Right ventricle myocardium superior (tissue), 1 donor: ENCODE measurements at places on chromosomes 16 and 17. TPM values are rescaled to one million over a fixed set of nuclear protein-coding genes. Genes with fewer than 3 reads are reported as not detected.
A peak's percentile ranks its signal among the peaks of the same experiment; 100 is the strongest.

GRCh38 chr17:48995974-48996721 is 1.0 kb upstream of the IGF2BP1 start:
- DNase-seq = no peak

DNA sequence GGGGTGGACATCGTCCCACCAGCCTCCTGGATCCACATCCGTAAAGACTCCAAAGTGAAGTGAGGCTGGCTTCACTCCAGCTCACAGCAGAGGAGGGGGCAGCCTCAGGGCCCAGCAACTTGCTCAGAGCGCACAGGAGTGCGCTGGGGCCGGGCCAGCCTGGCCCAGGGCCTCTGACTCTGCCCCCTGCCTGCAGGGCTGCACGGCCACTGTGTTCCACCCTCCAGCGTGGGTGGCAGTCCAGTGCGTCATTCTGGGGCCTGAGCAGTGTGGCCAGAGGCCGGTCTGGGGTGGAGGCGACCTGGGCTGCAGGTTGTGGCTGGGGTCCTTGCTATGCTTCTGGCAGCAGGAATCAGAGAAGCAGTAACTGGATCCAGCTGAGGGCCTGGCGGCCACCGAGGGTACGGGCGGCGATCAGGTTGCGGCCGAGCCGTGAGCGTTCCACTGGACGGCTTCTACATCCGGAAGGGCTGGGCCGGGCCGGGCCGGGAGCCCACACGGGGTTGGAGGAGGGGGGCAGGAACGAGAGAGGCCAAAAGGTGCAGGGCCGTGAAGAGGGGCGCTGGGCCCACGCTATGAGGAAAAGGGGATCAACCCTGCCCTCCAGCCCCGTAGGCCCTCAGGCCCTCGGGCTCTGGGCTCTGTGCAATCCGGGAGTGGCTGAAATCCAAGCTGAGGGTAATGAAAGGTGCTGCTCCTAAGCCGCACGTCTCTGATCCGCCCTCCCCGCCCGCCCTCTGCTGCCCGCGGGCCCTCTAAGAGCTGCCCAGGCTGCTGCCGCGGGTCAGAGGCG is at the start of gene FSCN2:
FSCN2 (plus strand) TSS at position 787 of the 793 bp plus-strand sequence. CDS start 155 bp downstream, outside the sequence.
- DNase-seq = no peak

KRTAP4-1 gene
- total RNA-seq = not detected

- no peak for DNase-seq
Measured at GRCh38 chr17:14604591-14605266, 303.8 kb downstream of the HS3ST3B1 start.

KCNH4 gene
- total RNA-seq = 0.13 TPM

FLOT2 gene
- total RNA-seq = 101 TPM

UTS2R gene
- total RNA-seq = 0.81 TPM

DNA sequence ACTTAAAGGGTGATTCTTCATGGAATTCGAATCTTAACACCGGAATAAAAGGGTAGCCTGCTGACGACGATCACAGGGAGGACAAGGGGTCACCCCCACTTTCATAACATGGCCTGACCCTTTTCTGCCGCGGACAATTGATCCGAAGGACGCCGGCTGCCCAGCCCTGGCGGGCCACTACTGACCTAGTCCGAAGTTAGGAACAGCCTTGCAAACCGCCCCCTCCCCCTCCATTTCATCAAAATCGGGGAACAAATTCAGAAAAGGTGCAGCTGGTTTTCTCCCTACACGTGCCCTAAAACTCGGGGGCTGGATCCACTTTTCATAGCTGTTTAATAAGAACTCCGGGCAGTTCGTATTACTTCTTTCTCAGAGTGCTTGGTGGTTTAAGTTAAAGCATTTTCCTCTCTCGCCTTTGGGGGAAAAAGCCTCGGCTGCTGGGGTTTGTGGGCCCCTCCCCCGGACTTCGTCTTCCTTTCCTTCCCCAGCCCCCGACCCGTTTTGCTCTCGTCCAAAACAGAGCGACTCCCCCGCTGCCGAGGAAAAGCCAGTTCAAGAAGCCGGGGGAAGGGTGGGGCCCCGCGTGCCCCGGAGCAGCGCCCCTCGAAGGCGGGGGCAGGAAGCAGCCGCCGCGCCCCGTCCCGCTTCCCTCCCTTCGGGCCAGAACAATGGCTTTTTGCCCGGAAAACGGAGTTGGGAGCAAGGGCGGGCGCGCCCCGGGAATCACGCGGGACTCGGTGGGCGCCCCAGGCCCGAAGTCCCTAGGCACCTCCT is 641 bp upstream of the CBX2 start:
- peak; percentile 76 for DNase-seq

DNA sequence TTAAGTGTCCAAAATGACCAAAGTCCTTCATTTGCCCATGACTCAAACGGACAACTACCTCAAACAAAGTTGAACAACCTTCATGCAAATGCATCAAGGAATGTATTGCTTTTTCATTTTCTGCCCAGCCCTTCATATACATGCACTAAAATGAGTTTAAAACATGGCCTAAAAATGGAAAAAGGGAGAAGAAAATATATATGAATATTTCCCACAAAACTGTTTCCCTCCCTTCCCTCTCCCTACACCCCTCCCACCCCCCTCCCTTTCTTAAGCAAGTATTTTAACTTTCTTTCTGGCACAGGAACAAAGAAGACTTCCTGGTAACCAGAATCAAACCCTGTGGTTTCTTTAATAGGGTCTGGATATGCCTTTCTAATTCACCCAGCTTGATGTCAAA is 5.5 kb upstream of the FBXL20 start:
- no peak for DNase-seq

- DNase-seq = peak; percentile 79
Measured at GRCh38 chr17:49548506-49549310, 27.0 kb upstream of the NXPH3 start.

DNA sequence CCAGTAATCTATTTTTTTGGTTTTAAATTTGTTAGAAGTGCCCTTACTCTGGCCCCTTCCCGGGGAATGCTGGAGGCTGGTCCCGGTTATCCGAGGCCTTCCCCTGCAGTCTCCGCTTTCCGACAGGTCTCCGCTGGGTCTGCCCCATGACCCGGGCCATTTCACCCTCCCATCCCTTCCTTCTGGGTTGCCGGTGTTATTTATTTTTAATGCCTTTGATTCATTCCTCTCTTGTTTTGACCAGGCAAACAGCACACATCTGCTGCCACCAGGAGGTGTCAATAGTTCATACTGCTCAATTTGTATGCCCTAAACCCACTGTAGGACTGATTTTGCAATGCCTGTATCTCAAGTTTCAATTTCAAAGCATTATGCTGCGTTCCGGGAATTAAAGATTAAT is 113.2 kb upstream of the IRX5 start:
- no peak for DNase-seq

KIF18B gene
- total RNA-seq = 1.8 TPM

DNA sequence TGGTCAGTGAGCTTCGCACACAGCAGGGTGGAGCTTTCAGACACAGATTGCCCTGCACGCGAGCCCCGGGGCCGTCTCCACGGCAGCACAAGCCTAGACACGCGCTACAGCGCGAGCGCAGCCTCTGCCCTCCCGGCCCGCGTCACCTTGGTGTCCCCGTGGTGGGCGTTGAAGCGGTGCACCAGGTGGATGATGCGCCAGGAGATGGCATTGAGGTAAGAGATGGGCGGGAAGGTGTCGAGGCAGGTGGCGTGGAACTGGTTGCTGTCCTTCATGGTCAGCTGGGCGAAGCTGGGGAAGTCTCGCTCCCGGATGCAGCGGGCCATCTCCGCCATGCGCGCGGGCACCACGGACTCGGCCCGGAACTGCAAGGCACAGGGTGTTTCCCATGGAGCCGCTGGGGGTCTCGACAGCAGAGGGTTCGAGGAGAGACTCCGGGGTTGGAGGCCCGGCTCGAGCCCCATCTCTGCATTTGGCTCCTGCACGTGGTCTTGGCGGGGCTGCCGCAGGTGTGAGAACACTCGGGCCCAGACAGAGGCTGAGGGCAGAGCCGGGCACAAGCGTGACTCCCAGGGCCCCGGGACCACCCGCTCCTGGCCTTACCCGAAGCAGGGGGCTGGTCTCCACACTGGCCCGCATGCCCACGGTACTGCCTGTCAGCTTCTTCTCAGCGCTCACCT is 4.3 kb upstream of the CYBA start:
- no peak for DNase-seq

DNA sequence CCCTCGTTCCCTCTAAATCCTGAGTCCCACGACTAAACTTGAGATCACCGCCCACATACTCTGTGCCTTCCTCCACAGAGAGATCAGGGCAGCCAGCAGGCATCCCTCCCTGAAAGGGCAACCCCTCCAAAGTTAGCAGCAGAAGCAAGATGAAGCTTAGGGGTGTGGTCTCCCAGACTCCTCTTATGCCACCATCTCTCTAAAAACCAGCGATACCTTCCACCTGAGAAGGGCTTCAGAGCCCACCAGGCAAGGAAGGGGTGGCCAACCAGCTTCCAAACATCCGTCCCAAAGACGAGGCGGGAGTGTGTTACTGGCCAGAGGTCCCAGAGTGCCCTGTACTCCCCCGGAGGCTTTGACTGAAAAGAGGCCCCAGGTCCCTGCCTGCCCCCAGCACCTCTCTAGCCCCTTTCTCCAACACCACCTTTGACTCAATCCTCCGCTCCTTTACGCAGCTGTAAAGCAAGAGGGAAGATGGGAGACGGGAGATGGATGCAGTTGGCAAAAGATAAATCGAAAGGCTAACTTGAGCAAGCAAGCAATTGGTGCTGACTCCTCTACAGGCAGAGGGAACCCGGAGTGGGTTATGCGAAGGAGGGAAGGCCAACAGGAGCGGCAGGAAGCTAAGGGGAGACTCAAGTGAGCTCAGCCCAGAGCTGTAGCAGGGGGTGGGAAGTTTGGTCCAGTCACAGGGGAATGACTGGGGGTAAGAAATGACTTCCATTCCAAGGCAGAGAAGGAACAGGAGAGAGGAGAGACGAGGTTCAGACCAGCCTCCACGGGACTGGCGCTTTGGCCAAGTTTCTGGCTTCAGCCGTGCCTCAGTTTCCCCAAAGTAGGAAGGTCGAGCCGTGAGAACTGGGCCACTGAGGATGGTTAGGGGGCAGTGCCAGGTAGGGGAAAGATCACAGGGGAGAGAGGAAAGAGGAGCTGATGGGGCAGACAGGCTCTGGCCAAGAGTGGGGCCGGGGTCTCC is 1.0 kb downstream of the ST3GAL2 start:
- no peak for DNase-seq

GRCh38 chr17:57340160-57340981 is 84.0 kb downstream of the MSI2 start:
- no peak for DNase-seq

DNA sequence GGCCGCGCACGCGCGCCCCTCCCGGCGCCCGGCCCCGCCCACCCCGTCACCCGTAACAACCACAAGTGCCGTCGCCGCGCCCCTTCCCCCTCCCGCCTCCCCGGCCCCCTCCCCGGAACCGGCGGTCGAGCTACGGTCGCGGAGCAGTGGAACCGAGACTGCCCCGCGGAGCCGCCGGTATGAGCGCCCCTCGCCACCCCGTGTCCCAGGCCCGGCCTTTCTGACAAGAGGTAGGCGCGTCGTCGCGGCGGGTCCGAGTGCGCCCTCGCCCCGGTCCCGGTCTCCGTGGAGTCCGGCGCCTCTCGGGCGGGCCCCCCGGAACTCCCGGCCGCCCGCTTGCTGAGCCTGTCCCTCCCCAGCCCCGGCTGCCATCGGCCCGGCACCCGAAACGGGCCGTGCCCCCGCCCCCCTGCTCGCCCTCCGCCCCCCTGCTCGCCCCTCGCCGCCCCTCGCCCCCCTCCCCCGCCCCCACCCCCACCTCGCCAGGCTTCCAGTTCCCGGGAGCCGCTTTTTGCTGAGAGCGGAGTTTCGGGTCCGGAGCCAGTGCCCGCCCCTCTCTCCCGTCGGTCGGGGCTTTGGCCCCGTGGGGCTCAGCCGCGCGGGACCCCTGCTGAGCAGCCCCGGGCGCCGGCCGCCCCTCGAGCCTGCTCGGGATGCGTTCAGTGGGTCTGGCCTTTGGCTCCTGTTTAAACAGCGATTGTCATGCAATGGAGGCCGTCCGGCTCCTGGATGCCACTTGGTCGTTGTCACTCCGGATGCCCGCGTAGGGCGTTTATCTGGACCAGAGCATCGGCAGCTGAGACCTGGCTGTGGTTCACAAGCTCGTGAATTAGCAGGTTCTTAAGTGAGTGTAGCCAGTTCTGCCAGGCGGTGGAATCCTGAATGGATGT is at the start of gene SEC14L1:
SEC14L1 (plus strand) TSS at position 92 of the 890 bp plus-strand sequence. CDS start 2,628 bp downstream, outside the sequence.
- peak; percentile 65 for DNase-seq

DNA sequence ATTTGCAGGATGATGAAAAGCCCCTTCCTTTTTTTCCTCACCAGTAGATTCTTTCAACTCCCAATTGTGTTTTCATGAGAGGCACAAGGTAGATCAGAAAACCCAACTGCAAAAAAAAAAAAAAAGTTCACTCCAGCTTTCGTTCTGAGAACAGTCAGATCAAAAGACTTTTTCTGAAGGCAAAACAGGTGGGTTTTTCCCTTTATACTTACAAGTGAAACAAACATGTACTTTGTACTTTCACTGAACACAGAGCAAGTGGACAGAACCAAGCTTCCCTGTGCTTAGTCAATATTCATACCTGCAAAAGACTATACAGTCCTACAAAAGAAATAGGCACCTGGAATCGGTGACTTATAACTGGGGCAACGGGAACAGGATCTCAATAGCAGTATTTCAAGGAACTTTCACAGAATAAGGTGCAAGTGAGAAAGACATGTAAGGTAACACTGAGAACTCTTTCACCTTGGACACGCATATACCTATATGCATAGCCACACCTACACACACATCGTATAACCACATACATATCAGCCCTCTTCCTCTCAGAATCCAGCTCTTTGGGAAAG is 54.1 kb downstream of the TOX3 start:
- no peak for DNase-seq

GRCh38 chr17:10025976-10026901 is 121.2 kb upstream of the RCVRN start:
- no peak for DNase-seq

C16orf86 gene
- 4.3 TPM for total RNA-seq

- no peak for DNase-seq
Measured at GRCh38 chr17:37360632-37361031, 15.2 kb upstream of the C17orf78 start.

DNA sequence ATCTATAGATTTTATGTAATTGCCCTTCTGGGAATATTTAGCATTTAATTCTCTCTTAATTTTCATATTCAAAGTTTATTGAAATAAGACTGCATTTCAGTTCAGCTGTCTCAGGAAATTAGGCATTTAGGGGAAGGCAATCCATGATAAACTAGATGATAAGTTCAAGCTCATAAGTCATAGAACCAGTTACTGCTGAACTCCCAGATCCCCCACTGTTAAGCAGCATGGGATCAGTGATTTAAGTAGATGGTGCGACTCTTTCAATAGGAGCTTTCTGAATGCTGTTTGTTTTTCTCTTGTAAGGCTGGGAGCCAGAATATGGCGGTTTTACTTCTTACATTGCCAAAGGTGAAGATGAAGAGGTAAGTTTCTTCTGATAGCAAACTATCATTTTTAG is 23.8 kb downstream of the OGFOD1 start:
- no peak for DNase-seq
